ENCODE measurements at places on chromosomes 16 and 17.

GRCh38 chr16:55046513-55046912 is 115.8 kb downstream of the IRX5 start:
- DNase-seq, result no peak

DNA sequence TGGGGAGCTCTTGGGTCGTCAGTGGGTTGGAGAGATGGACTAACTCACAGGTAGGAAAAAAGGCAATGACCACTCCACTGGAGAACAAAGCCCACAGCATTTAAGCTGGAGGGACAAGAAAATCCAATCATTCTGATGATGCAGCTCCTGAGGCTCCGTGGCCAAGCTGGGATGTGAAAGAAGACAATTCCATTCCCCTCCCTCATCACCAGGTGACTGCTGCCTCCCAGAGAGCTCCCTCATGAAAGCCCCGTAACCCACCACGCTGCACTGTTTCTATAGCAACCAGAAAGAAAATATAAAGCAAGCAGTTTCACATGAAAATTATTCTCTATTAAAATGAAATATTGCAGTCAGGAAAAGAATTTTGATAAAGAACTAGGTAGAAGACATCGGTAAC is 15.2 kb downstream of the ANKRD11 start:
- no peak for DNase-seq

DNA sequence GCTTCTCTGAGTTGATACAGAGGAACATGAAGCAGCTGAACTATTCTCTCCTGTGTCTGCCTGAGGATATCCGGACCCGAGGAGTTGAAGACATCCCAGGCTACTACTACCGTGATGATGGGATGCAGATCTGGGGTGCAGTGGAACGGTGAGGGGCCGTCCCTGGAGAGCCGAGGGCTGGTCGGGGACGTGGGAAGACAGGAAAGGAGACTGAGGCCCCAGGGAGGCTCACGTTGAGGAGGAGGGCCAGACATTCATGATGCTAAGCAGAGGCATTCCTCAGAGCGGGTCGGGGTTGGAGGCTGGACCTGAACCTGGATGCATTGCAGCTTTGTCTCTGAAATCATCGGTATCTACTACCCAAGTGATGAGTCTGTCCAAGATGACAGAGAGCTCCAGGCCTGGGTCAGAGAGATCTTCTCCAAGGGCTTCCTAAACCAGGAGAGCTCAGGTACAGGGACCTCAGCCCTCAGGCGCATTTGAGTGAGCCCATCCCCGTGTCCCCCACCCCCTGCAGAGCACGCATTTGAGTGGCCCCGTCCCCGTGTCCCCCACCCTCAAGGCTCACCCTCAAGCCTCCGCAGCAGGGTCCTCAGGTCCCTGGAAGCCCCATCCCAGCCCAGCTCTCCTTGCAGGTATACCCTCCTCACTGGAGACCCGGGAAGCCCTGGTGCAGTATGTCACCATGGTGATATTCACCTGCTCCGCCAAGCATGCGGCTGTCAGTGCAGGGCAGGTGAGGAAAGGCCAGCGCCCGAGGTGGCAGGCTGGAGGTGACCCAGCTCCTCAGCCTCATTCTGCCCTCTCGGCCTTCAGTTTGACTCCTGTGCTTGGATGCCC is 8.3 kb downstream of the ALOX15B start:
- DNase-seq, result no peak

GRCh38 chr16:730666-731509 is 4.0 kb downstream of the HAGHL start:
- DNase-seq, result no peak

GRCh38 chr16:55942821-55943220 is 67.6 kb upstream of the CES5A start:
- no peak for DNase-seq

DNA sequence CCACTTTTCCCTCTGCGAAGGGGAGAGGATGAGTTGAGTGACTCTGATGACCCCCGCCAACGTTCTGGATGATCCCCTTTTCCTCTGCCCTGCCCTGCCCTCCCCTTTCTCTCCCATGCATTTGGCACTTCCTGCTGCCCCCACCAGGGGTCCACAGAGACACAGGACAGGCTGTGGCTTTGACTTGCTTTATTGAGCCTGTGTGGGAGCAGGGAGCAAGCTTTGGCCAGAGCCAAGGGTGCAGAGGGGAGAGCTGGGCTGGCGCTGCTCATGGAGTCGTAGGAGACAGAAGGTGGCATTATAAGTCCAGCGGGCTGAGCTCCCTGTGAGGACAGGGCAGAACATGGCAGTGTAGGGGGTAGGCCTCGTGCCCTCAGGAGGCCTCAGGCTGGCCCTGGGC is 1.6 kb downstream of the PPY start:
- DNase-seq, result no peak

GRCh38 chr17:8739097-8739496 is 5.5 kb downstream of the CCDC42 start:
- no peak for DNase-seq

GRCh38 chr16:73882033-73882432 is 414.6 kb upstream of the PSMD7 start:
- no peak for DNase-seq

GRCh38 chr17:68704871-68705713 is 103.9 kb upstream of the FAM20A start:
- DNase-seq, result no peak

DNA sequence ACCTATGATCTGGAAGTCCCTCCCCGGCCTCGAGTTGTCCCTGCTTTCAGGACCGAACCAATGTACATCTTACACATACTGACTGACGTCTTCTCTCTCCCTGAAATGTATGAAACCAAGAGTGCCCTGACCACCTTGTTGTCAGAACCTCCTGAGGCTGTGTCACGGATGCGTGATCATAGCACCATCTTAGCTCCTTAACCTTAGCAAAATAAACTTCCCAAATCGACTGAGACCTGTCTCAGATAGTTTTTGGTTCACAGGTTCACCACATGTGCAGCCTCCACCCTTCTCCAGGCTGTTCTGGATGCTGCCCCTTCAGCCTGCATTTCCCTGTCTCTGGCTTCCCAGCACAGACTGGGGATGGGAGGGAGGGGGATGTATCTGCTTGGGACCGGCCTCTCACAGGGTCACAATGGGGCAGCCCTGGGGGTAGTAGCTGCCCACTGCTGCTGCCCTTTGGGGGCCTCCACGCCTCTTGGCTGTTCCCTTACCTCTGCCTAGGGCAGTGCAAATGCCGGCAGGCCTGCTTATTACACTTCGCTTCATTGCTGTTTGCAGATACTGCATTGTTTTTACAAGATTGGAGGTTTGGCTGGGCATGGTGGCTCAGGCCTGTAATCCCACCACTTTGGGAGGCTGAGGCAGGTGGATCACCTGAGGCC is 69.8 kb downstream of the NT5M start:
- DNase-seq, result no peak

DNA sequence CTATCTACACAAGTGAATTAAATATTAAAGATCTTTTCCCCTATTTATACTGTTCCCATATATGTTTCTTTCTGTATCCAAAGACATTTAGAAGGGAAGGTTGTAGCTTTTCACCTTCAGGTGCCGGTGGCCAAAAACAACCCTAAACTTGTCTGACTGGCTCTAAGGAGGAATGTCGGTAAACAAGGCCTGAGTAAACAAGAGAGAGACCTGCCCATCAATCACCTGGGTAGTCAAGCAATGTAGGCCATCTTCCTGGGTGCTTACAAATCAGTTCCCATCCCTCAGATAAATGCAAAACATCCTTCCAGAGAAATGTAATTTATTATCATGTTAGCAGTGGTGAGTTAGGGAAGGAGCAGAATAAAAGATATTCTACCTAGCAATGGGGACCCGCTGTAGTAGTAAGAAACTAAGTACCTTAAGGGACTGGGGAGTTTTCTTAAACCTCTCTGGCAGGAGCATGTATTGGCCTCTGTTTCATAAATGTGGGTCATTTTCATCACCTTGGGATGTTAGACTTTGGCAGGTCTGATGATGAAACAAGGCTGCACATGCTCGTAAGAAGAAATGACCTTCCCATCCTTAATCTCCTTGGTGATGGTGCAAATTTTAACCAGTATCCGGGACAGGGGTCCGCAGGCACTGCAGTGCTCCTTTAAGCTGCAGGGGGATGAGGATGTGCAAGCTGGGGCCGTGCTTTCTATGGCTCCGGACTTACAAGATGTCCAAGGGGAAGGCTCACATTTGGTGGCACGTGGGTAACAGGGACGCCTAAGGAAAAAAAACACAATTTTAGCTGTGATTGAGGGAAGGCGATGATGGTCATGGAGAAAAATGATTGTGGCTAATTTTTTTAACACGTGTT is 8.4 kb downstream of the KRT39 start:
- no peak for DNase-seq

DNA sequence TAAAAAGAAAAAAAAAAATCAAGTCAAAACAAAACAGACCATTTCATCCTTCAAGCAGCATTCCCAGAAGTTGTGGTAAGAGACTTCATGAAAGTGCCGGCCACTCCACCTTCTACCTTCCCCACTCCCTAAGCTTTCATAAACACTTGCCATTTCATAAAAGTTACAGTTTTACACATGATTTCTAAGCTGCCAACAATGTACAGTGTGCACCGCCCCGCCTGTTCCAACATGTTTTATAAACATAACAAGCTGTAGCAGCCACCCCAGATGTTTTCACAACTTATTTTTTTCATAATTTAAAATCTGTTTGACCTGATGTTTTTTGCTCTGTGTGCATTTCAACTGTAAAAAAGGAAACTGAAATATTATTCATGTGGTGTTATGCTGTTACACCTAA is 608.1 kb downstream of the TOX3 start:
- no peak for DNase-seq

GRCh38 chr16:53111078-53111791 is 56.4 kb downstream of the CHD9 start:
- no peak for DNase-seq

- DNase-seq, result no peak
Measured at GRCh38 chr17:15384142-15384787, 42.9 kb upstream of the TEKT3 start.

DNA sequence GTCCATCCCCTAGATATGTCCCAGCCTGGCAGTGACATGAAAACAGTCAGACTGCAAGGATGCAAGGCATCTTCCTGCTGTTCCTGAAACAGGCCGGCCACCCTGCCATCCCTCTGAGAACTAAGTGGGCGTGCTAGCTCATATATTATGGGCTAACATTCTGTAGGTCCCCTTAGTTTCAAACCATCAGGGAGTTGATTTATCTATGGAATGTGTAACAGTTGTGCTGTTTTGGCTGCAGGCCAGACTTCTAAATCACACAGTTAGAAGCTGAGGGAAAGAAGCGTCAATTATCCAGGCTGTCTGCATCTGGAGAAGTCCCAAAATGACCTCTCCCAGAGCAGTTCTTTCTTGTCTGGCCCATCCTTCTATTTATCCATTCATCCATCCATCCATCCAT is 102.7 kb upstream of the DNAH9 start:
- DNase-seq, result no peak

- DNase-seq, result no peak
Measured at GRCh38 chr17:57935833-57936807, 19.1 kb downstream of the CUEDC1 start.

DNA sequence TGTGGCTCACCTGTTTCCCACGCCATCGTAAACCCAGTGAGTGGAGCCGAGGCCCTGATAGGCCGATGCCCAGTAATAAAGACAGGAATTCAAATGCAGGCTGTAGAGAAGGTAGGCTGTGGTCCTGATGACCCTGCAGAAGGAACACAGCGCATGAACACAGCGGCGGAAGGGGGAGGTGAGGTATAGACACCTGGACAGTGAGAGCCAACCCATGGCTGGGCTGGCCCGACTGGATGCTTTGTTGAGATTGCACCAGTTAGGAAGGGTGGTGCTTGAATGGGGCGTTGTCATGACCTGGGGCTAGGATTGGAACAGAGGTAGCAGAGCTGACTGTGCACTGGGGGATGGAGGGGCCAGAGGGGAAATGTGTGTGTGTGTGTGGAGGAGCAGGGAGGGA is 59.2 kb downstream of the CNGB1 start:
- no peak for DNase-seq

DNA sequence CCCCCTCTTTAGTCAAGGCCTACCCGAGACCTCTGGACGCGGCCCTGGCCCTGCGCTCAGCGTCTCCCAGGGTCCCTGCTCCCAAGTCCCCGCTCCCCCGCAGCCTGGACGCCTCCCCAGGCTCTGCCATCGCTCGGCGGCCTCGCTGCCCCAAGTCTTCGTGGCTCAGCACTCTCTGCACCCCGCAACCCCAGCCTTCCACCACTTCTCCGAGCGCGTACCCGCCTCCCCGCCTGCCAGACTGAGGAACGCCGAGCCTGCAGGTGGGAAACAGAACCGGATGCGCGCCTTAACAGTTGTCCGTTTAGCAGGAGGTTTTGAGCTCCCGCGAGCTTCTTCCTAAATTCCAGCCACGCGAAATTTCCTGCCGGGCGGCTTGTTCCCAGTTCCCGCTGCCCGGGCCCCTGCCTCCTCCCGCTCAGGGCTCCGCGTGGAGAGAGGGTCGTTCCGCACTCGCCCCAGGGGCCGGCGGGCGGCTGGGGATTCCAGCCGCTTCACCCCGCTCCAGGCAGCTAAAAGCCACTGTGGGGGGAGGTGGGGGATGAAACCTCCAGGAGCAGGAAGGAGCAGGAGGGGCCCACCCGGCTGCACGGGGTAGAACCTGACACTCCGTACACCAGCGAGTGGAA is 87.7 kb downstream of the KCNJ12 start:
- DNase-seq, result no peak

DNA sequence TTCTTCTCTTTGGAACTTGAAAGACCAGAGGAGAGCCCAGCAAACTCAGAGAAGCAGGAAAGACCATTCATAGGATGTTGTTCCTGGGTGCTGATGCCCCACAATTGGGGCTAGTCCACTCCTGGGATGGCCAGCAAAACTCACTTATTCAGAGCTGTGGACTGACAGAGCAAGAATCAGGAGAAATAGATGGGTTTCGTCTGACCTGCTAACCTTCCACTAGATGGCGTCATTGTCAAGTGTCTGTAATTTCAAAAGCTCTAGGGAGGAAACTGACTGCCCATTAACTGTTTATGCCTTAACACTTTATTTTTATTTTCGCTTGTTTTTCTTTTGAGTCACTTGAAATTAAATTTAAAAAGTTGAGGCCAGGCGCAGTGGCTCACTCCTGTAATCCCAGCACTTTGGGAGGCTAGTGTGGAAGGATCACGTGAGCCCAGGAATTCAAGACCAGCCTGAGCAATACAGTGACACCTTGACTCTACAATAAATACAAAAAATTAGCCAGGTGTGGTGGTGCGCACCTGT is 28.7 kb upstream of the MILR1 start:
- no peak for DNase-seq

DNA sequence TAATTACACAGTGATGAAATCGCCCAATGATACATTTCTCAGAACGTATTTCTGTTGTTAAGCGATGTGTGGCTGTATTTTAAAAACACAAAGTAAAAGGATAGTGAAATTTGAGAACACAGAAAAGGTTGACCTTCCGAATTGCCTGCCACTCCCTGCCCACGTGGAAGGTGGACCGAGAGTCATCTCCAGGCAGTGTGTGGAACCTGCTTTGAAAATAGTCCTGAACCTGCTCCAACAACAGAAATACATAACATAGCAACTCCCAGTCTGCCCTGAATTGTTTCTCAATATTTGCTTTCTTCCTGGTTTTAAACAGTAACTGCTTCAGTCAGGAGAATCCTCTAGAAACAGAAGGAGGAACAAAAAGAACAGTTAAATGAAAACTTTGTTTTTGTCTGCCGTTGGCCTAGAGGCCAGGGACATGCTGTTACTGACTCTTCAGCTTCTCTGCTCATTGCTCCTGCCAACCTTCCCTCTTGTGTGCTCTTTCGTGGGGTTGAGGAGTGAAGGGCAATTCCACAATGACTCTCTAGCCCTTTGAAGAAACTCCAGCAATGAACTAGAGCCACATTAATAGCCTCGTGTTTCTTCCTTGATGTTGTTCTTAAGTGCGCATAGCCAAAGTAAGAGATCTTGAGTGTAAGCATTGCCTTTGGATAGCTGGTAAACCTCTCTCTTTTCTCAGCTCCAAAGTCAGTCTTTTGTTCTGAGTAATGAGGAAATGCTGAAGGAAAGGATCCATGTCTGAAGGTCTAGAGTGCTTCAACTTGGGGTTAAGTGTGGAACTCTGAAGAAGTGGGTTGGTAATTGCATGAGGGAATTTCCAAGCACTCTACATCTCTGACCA is 452.5 kb upstream of the CCL2 start:
- DNase-seq, result no peak
